NCI-H187 (cell line): ENCODE measurements at places on chromosomes 6 and 20.
A peak's percentile ranks its signal among the peaks of the same experiment; 100 is the strongest.

- no peak for DNase-seq
Observed at GRCh38 chr6:31377029-31377428, 20.1 kb upstream of the HLA-B start.

- DNase-seq: no peak
Observed at GRCh38 chr6:168417191-168417590, 23.8 kb upstream of the SMOC2 start.

DNA sequence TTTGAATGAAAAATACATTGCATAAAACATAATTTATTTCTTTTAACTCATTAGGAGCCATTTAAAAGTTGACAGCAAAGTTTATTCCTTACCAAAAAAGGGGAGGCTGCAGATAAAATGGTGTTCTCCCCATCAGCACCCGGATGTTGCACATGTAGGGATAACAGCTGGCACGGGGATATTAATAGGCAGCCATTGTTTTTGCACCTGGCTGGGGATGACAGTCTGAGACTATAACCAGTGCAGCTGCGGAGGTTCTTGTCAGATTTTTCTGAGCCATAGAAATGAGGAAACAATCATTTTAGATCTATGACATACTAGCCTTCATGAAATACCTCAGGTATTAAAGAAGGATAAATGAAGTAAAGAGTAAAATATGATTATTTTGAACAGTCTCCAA is 20.1 kb upstream of the HECA start:
- DNase-seq: no peak

- DNase-seq: peak; percentile 45
Observed at GRCh38 chr6:108835218-108835850, 12.9 kb upstream of the ARMC2 start.
